ENCODE measurements at places on chromosomes 2 and 18. TPM values are rescaled to one million over a fixed set of nuclear protein-coding genes. Genes with fewer than 3 reads are reported as not detected.

The PTPRM gene
- 22.4 TPM for total RNA-seq

The MEP1B gene
- not detected for total RNA-seq

The SLC19A3 gene
- 36.4 TPM for total RNA-seq

The STON1 gene
- total RNA-seq: 8.2 TPM

- no peak for DNase-seq
Measured at GRCh38 chr2:24855726-24856125, 62.5 kb downstream of the CENPO start.

- no peak for DNase-seq
Measured at GRCh38 chr2:57575700-57576268, 470.8 kb upstream of the VRK2 start.

DNA sequence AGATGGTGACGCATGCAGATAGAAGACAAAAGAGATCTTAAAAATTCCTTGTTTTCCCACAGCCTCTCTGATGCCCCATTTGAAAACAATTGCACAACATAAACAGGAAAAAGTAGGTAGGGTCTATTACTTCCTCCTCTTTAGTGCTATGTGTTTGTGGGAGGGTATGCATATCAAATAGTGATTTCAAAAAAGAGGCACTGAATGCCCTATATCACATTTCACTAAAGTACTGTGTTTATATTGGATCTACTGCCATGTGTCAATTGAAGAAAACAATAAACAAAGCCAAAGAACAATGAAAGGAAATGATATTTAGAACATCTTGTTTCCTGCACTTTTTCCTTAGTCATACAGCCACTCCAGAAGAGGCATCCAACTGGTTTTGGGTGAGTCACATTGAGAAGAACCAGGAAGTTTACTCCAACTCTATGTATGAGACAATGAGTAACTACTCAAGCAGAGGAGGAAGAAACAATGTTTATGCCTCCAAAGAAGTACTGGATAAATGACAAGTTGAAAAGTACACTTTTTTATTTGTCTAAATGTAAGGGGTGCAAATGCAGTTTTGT, 583.6 kb downstream of the FBXO15 start:
- DNase-seq: no peak

GRCh38 chr2:11417946-11418585, 47.9 kb downstream of the E2F6 start:
- DNase-seq: no peak

DNA sequence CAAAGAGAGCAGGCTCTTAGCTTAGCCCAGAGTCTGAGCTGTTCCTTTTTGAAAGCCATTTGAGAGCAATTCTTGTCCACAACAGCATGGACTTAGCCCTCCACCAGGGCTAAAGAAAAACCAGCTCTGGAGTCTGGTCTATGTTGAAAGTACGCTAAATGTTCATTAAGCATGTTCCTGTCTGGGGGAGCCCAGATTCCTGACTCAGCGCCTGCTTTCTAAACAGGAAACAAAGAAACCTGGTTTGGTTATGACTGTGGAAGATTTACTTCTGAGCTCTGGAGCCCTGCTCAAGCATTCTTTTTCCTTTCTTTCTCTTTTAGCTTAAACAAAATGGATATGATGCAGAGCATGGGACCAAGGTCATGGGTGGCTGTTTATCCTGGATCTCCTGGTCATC, 279.8 kb downstream of the RBM43 start:
- no peak for DNase-seq
